ENCODE measurements at places on chromosomes 13 and 19. TPM values are rescaled to one million over a fixed set of nuclear protein-coding genes. Genes with fewer than 3 reads are reported as not detected.

GRCh38 chr19:29546583-29547190 lies 20.9 kb downstream of the VSTM2B start:
- no peak for DNase-seq

Gene NLRP12
- total RNA-seq = not detected

GRCh38 chr13:40787062-40787461 lies 2.3 kb upstream of the SLC25A15 start:
- DNase-seq = no peak

DNA sequence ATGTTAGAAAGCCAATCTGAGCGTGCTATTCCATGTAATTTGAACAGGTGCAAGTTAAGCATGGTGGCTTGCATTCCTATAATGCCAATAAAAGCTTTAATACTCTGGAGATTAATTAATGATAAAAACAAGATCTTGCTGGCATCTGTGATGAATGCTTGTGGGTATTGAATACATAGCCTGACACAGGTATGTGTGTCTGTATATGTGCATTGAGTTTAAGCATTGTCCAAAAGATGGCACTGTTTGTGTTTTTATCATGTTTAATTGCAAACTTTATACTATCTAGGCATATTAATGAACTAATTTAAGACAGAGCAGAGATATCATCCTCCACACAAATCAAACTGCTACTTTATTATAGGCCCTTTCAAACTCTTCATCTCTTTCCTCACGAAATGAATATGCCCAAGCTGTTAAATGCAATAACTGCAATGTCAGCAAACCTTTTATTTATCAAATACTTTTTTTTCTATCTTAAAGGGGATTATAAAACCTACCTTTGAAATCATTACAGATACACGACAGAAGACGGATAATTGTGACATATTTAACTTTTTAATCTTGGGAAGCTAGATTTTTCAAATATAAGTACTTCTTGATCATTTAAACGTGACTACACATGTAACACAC lies 86.5 kb downstream of the TNFSF11 start:
- no peak for DNase-seq

DNA sequence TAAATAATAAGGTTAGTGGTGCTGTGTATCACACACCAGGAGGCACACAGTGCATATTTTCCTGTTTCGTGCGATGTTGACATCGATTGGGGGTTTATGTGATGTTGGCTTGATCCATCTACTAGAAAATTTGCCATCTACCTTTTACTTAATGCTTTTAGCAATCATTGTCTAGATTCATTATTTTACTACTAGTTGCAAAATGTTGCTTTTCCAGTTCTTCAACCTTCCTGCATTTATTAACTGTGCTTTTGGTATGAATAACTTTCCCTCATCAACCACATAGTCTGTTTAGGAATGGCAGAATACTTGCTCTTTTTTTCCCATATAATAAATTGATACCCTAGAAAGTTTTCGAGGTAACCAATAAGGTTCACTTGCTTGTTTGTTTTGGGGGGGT lies 17.5 kb downstream of the C13orf42 start:
- DNase-seq = no peak

GRCh38 chr13:38648912-38649311 lies 38.0 kb upstream of the FREM2 start:
- DNase-seq = no peak

GRCh38 chr13:113413898-113414282 lies 39.4 kb downstream of the ADPRHL1 start:
- no peak for DNase-seq

- DNase-seq = no peak
Measured at GRCh38 chr13:101700598-101700997, 248.1 kb downstream of the ITGBL1 start.

DNA sequence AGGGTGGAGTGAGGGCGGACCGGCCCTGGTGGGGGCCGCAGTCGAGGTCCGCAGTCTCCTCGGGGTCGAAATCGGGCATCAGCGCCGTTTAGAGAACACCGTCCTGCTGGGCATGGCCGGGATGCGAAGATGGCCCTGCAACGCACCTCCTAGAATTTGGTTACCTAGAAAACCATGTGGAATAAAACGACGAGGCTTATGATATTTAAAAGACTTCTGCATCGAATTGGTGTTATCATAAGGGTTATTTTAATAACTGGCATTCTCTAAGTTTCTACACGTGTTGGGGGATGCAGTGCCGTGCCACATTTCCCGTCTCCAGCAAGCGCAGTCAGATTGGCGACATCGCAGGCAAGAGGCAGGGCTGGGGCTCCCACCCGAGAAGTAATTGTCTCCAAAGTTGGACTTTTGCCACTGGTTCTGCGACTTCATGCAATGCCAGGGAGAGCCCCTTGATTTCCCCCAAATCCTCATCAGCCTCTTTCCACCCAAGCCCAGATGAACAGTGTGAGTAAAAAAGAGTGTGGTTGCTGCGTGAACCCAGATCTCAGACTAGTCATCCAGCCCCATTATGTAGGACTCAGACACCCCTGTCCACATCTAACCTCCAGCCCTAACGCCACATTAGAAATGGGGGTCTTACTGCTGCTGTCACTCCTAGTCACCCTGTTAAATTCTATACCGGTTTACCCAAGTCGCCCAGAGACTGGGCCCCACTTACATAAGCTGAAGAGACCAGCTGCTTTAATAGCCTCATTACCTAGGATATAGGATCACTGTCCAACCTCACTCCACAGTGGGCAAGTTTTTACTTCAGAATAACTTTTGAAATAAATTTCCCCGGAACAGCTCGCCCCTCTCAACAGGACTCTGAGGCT lies 571 bp upstream of the DHRS12 start:
- peak; percentile 52 for DNase-seq

Gene IZUMO2
- total RNA-seq = not detected

DNA sequence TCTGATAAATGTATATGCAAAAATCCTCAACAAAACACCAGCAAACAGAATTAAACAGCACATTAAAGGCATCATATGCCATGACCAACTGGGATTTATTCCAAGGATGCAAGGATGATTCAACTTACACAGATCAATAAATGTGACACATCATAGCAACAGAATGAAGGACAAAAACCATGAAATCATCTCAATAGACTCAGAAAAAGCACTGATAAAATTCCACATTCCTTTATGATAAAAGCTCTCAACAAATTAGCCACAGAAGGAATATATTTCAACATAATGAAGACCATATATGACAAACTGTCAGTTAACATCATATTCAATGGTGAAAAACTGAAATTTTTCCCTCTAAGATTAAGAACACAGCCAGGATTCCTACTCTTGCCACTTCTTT lies 691.6 kb downstream of the DIAPH3 start:
- DNase-seq = no peak

Gene FBXO17
- not detected for total RNA-seq

DNA sequence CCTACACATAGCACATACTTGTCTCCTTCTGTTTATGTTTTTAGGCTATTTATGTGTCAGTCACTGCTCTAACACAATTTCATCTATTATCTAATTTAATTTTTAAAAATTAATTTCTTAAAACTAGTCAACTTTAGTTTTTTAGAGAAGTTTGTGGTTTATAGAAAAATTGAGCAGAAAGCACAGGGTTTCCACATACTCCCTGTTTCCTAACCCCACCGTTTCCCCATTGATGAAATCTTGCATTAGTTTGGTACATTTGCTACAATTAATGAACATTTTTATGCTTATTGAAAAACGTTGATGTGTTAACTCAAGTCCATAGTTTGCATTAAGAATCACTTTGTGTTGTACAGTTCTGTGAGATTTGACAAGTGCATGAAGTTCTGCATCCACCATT lies 53.5 kb downstream of the TNFSF13B start:
- DNase-seq = no peak

DNA sequence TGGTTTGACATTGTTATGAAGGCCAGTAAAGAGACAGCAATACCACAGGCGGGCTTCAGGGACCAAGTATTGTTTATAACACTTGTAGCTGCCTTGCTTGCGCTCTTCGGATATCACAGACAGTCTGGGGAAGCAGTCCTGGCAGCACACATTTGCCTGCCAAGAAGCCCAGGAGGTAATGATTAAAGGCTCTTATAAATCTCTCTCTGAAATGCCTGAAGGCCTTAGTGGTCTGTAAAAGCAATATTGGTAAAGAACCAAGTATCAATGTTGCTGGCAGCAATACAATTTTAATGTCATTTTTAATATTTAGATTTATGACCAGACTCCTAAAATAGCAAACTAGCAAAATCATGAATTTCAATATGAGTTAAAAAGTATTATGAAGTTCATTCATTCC lies 1312.4 kb downstream of the PCDH9 start:
- no peak for DNase-seq

GRCh38 chr19:5706876-5707573 lies 12.9 kb downstream of the LONP1 start:
- DNase-seq = no peak

Gene TNFRSF19
- total RNA-seq = not detected

DNA sequence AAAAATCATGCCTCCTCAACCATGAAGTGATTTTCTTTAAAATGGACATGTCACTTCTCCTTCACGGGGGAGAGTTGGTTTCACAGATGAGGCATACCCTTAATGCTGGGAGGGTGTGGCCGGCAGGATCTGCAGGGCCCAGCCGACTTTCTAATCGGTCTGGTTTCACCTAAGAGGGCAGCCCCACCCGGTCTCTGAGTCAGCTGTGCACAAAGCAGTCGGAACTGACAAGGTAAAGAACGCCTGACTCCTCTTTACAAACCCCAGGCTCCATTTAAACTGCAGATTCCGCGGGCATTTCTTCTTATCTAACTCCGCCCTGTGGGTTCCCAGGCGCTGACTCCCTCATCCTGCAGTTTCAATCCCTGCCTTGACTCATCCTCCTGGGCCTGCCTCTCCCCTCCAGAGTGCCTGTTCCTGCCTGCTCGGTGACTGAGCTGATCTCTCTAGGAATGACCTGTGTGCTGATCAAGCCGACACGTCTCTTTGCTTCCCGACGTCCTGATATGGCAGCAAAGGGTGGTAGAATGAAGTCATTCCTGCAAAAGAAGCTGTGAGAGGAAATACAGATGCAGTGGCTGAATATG lies 63.4 kb downstream of the EFNB2 start:
- no peak for DNase-seq

Gene OLFM2
- 17.9 TPM for total RNA-seq

Gene CEACAM21
- total RNA-seq = 75.4 TPM

Gene GSX1
- not detected for total RNA-seq

DNA sequence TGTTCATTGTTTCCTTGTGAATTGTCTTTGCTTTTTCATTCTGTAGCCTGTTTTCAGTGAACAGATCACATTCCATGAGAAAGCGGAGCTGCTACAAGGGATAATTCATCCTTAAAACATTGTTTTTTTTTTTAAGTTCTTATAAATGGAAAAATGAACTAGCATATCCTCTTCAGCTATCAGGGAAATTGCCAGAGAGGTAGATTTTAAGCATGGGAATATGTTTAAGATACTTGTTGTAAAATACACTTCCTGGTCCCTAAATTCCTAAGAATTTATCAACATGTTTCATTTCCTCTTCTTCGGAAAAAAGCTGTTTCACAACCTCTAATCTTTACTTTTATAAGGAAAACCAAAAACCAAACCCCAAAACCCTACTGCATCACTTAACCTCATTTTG lies 238.0 kb downstream of the POSTN start:
- DNase-seq = no peak

Gene HTR2A
- not detected for total RNA-seq
